Stimulated activated CD4-positive, alpha-beta T cell treated with anti-CD3 and anti-CD28 coated beads, Interleukin-15, amount 100 ng/mL, for 1 hour (primary cell): ENCODE measurements at places on chromosomes 1 and 21.

- DNase-seq, result no peak
These were observed 1.5 kb downstream of the UBE2G2 start for GRCh38 chr21:44800103-44800502.

DNA sequence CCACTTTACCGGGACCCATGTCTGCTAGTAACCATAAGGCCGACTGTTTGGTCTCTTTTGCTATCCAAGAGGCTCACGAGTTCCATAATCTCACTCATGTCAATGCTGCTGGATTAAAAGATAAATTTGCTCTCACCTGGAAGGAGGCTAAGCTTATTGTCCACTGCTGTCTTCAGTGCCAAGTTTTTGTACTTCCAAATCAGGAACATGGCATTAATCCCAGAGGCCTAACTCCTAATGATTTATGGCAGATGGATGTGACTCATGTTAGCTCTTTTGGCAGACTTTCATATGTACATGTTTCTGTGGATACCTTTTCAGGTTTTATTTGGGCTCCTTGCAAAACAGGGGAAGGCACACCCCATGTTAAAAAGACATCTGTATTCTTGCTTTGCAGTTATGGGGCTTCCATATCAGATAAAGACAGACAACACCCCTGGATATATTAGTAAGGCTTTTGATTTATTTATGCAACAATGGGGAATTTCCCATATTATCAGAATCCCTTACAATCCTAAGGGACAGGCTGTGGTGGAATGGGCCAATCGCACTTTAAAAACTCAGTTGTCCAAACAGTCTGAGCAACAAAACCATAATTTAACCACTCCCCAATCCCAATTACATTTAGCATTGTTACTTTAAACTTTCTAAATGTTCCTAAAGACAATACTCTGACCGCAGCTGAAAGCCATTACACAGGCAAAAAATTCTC is 162.7 kb downstream of the IER5 start:
- no peak for DNase-seq

DNA sequence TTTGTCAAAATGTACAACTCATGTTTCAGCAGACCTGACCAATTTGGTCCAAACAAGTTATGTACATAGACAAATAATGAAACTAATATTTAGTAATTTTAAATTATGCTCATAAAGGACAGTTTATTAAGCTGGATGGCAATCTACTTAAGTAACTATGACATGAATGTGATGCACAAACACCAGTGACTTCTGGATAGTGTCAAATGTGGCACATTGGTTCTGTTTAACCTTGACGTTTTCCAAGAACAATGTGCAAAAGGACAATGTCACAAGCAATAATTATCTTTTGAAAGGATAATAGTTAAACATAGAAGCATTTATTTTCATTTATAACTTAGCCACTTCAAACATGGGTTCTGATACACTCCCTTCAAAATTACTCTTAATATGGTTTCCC is 80.0 kb downstream of the TRIM33 start:
- no peak for DNase-seq

DNA sequence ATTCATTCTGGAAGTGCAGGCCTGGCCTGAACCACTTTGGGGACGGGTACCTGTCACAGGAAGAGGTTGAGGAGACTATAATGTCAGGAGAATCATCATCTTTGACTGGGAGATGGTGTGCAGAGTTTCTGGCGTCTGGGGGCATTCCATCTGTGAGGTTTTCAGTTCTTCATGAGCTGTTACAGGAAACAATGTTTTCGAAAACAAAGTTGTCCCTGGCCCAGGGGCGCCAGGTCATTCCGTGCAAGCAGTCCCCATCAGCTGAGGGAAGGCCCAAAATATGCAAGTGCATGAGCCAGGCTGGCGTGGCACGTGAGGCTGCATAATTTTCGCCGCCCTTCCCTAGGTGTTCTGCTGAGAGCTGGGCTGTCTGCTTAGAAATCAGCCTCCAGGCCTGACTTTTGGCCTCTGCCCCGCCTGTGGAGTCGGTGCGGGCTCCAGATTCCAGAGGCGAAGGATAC is 68.4 kb upstream of the ATP5PO start:
- no peak for DNase-seq

DNA sequence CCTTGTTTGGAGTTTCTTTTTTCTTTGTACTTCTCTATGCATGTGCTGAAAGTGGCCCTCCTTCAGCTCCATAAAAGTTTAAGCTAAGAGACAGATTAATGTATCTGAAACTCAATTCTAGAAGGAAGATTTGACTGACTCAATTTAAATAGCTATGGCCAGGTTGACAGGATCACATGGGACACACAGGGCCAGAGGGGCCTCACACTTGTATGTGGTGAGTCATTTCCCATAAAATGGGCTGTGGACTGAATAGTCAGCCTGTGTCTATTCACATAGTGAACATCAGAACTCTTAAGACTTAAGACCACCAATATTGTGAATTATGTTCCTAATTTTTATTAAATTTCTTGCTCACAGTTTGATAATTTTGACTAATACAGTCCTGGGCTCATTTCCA is 45.7 kb upstream of the DEPDC1 start:
- DNase-seq, result no peak

DNA sequence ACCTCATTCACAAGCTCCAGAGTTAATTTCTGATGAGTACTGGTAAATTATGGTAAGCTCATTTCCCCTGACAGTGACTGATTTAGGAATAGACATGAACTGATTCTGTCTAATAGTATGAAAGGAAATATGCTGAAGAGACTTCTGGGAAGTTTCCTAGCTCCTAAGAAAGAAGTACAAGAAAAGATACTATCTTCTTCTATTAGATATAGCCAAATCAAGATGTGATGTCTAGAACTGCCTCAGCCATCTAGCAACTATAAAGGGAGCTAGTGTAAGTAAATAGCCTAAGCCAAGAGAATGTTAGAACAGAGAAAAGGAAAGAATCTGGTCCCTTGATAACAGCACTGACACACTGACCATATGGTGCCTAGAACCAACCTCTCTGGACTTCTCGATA is 10.7 kb upstream of the PHTF1 start:
- DNase-seq, result no peak

DNA sequence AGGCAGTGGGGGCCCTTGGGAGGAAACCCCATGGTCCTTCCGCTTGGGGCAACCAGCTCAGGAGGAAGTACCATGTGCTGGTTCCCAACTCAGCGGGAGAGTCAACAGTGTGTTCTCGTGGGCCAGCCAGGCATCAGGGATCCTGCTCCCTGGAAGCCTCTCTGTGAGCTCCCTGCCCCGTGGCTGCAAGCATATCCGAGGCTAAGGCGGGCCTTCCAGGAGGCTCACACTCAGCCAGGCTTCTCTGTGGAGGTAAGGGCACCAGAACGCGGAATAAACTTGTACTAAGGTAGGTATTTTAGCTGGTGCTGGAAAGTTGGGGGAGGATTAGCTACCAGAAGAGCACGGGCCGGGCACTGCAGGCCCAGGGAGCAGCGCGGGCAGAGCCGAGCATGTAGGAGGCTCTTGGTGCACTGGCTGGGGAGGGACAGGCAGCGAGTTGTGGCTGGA is 74.7 kb upstream of the POU3F1 start:
- no peak for DNase-seq

DNA sequence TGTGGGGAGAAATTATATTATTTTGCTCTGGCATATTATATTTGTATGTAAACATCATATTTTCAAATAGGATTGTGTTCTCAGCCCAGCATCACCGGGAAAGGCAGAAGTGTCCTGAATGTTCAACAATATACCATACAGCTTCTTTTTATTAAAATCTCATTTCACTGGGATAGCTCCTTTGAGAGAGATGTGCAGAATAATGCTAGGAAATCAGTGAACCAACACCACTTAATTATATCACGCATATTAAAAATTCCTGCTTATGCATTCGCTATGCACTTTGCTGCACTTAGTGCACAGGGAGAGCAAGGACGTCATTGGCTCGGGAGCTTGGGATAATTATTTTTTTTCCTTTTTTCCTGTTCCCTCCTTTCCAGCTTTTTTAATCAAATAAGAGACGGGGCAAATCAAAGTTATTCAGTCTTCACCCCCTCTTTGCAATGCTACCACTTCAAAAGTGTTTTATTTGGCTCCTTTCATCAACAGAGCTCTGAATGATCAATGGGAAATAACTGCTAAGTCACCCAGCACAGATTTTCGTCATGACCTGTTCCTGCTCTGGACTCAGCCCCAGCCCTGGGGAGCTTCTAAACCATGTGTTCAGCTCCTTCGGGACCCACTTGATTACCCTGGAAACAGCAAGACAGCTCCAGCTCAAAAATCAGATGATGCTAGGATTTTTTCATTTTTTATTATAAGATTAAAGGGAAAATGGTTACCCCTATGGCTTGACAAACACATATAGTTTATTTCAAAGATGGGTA is 165.5 kb upstream of the DUSP10 start:
- no peak for DNase-seq

GRCh38 chr1:67831850-67832513 is 1.3 kb downstream of the GNG12 start:
- no peak for DNase-seq

DNA sequence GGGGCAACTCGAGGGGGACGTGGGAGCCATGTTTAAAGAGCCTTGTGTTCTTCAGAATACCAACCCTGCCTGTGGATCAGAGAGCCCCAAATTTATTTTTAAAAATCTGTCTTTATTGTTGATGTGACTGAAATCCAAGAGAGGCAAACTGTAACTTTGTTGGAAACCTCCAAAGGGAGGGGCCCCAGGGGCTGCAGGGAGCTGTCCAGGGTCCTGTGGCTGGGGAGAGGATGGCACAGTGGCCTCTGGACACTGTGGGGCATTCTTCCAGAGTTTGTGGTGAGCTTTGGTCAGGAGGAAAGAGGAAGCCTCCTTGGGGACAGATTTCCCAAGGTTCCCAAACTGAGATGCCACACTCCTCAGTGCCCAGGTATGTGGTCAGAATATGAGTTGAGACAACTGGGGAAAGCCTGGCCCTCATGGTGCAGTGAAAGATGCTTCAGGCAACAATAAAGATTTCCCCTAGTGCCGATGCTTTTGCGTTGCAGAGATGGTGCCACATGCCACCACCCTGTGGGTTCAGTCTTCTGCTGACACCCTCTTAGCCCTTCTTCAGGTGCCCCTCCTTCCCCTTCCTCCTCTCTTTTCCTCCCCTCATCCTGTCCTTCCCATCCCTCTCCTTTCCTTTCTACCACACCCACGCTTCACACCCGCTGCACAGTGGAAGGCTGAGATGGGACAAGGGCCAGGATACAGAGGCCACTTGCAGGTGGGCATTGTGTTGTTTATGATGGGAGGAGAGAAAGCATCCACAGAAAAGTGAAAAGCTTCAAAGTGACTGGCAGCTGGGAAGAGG is 122.1 kb downstream of the UCK2 start:
- no peak for DNase-seq
